ENCODE measurements at places on chromosomes 1 and 21.

GRCh38 chr1:230763927-230764591 lies 16.9 kb downstream of the CAPN9 start:
- no peak for DNase-seq

GRCh38 chr1:214492401-214493075 lies 58.9 kb downstream of the PTPN14 start:
- DNase-seq: no peak

GRCh38 chr1:36524359-36525062 lies 41.8 kb upstream of the CSF3R start:
- DNase-seq: no peak

DNA sequence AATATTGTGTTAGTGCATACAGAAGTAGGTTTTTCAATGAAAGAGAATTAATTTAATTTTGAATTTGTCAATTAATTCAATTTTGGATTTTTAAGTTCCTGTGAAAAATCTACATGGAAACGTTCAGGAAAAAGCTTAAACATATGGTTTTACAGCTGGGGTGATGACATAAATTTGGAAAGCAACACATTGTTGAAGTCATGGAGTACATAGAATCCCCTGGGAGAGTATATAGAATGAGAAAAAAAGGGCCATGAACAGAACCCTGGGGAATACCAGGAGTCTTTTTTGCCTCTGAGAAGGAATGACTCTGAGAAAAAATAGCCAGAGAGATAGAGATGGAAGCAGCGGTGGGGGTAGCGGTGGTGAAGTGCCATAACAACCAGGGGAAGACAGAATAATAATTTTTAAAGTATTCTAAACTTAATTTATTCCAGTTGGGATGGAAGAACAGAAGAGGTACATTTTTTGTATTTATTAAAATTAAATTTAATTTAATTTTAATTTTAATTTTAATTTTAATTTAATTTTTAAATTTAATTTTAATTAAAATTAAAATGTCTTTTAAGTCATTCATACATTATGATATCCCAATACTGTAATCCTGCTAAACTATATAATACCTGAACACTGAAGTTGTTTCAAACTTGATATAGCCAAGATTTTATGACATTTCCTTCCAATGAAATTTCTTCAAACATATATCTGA lies 48.9 kb downstream of the NME7 start:
- DNase-seq: no peak

DNA sequence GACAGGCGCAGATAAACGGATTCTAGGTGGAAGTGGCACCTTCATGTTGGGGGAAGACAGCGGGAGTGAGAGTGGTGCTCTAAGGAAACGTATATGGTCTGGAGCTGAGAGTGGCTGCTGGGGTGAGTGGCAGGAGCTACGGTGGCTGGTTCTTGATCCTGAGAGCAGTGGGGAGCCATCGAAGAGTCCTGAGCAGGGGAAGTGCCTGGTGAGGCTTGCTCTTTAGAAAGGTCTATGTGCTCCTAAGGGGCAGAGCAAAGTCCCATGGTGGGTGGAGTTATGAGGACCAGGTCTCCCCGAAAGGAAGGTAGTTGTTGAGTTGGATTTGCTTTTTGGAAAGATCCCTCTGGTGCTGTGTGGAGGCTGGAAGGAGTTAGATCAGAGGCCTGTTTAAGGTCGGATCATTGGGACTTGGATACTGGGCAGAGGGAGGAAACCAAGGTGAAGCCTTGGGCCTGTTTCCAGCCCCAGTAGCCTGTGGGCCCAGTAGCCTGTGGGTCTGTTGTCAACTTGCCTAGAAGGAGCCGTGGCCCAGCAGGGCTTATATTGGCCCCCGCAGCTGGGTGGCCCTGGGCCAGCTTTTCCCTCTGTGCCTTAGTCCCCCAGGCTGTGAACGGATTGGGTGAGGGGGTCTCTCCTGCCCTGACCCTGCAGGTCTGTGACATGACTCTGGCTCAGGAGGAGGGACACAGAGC lies 33.0 kb downstream of the ACOT11 start:
- no peak for DNase-seq

GRCh38 chr1:53038566-53038965 lies 23.4 kb upstream of the PODN start:
- DNase-seq: no peak

GRCh38 chr1:163912170-163912884 lies 590.6 kb downstream of the NUF2 start:
- DNase-seq: no peak

GRCh38 chr1:154940651-154941194 lies 4.2 kb upstream of the PMVK start:
- no peak for DNase-seq

GRCh38 chr1:156129687-156130577 lies 15.4 kb downstream of the LMNA start:
- peak; percentile 45 for DNase-seq

DNA sequence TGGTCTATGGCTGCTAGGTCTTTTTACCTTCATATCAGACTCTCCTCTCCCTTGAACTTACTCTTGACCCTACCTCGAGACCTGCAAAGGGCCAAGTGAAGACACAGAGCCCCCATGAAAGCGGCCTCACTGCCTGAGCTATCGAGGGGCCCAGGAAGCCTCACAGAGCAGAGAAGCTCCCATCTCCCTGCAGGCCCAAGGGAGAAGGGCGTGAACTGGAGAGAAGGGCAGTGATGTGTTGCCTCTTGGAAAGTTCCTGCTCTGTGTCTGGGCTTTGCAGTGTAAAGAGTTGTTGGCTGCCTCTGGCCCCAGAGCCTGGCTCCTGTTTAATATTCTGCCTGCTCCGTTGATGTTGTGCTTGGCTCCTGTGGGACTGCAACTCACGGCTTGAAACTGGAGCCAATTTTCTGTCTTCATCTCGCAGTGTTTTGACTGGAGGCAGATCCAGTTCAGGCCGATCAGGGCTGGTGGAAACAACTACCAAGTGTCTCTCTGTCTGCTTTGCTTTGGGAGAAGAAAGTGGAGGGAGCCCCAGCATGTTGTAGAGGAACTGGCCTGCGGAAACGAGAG lies 4.3 kb downstream of the SERTAD4 start:
- DNase-seq: no peak

DNA sequence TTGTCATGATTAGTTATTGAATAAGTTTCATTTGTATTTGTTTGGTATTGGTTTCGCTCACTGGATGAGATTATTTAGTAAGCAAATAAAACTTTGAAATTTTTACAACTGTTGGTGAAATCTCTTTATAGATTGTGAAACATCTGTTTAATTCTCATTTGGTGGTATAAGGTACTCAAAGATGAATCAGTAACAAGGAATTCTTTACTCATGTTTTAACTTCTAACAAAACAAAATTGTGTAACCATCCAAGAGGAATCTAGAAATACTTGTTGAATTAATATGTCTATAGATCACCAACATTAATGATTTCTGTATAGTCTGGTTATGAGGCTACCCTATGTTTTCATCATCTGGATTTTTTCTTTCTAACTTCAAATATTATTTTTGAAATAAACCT lies 62.8 kb upstream of the USP25 start:
- no peak for DNase-seq

DNA sequence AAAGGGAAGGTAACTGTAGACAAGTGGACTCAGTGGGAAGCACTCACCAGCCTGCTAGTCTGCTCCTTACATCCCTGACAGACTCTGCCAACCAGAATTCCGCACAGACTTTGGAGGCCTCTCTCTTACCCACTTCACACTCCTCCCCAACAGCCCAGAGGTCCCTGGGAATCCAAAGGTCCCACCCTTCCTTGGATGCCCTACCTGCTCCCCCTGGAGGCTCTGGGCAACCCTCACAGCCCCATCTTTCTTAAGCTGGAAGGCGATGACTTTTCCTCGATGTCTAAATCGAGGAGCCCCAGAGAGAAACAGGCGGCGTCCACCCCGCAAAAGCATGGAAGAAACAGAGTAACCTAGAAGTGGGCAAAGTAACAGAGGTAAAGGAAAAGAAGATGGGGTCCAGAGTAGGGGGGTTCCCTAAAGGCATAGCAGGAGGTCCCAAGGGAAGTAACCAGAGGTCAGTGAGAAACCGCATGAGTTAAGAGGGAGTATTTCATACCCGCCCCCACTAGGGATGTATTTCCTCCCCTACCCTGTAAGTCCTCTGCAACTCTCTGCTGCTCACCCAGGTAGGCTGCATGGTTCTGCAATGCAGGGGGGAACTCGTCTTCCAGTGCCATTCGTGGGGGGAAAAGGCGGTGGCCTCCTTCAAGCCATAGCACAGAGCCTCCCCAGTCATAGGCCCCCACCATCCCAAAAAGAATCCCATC lies 8.4 kb downstream of the ITGA10 start:
- DNase-seq: no peak

- DNase-seq: no peak
Observed at GRCh38 chr1:56218023-56218422, 361.3 kb downstream of the PLPP3 start.

DNA sequence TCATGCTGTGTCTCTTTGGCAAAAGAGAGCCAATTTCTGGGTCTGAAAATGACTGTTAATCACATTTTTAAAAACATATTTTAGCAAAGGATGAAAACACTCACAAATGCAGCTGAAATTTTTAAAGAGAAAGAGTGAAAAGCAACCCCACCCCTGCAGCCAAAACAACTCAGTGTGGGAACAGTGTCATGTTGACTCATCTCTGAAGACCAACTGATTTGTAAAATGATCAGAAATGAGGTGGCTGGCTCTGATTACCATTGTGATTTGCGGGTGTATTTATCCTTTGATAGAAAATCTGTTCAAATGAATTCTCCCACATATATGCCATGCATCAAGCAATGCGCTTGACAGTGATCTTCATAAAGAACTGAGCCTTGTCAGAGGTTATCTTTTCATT lies 287.0 kb upstream of the ESRRG start:
- no peak for DNase-seq

GRCh38 chr1:87575528-87575927 lies 246.8 kb downstream of the LMO4 start:
- no peak for DNase-seq

- DNase-seq: no peak
Observed at GRCh38 chr1:23362218-23362713, 7.4 kb downstream of the ZNF436 start.

GRCh38 chr1:165903672-165904071 lies 76.3 kb downstream of the UCK2 start:
- no peak for DNase-seq

DNA sequence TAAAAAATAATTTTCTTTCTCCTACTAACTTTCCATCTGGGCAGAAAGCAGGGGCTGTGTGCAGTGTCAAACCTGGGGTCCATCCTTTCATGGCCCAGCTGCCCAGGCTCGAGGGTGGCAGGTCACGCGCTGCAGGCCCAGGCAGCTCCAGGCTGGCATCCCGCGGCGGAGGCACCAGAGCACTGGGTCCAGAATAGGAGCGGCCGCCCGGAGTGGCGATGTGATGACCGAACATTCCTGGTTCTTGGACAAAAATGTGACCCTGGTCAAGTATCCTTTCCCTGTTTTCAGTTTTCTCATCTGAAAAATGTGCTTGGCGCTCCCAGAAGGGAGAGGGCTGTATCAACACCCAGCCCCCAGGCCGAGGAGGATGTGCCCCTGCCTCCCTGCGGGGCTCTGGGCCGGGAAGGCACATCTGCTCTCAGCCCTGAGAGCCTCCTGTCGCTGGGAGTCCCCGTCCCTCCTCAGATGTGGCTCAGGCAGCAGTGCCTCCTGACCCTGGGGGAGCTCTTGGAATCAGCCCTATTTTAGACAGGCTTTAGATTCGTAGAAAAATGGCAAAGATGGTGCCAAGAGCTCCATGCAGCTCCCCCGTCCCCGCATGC lies 29.3 kb downstream of the SLX9 start:
- no peak for DNase-seq

GRCh38 chr1:248825573-248825908 lies 174 bp downstream of the SH3BP5L start:
- DNase-seq: no peak

DNA sequence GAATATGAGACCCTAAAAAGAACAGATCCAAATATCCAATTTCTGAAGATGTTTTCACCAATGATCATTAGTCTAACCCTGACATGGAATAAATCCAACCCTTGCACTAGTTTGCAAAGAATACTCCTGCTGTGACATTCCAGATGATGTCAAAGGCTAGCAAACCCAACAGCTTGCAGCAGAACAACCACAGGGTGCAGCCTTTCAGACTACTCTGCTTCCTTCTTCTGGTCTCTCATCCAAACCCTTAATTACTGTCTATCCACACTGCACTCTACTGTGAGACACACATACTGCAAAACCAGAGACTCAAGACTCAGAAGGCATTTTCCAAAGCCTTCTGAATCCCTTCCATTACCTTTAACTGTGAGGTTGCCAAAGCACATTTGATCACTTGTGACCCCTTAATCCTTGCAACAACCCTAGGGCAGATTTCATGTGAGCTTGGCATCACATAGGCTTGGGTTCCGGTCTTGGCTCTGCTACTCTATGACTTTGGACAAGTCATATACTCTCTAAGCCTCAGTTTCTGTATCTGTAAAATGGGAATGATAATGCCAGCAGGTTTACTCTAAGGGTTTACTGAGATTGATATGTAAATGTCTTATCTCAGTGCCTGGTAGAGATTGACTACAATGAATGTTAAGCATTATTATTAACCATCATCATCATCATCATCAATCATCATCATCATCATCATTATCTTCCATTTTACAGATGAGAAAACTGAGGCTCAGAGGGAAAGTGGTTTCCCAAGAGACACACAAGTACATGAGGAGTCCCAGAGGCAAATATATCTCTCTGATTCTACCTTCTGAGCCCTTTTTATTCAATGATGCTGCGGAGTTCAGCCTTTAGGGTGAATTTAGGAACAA lies 94.5 kb downstream of the SYF2 start:
- DNase-seq: no peak

- DNase-seq: no peak
Observed at GRCh38 chr1:173917149-173917548, at the start of gene SERPINC1. Gene SERPINC1 (minus strand): TSS chr1:173917327. CDS start chr1:173917259, 68 bp downstream.

GRCh38 chr1:39317111-39317510 lies 112.6 kb downstream of the MACF1 start:
- DNase-seq: no peak

- DNase-seq: no peak
Observed at GRCh38 chr1:77687519-77687906, 5.1 kb upstream of the ZZZ3 start.

DNA sequence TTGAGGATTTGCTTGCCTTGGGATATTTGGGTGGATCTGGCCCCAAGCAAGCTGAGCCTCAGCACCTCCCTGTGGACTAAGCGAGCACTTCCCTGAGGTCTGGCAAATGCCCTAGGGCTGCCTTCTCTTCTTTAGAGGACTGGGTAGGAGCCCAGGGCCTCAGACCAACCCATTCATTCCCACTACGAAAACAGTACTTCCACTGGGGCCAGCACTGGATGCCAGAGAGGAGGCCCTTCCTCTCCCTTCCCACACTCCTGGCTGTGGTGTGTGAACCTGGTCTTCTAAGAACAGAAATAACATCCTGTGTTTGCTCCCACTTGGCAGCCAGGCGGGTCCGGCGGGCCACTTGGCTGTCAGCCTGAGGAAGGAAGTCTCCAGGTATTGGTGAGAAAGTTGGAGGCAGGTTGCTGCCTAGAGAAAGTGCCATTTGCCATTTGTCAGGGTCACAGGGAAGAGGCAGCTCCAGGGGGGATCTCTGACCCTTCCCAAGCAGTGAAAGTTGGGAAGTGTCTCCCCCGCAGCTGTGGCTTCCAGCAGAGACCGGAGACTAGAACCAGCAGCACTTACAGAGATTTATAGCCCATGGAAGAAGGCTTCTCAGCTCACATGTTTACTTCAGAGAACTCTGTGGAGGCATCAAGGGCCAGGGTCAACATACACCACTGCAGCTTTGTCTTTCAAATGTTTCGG lies 323.5 kb downstream of the SIPA1L2 start:
- peak; percentile 22 for DNase-seq
